MCF 10A (cell line): ENCODE measurements at places on chromosomes 13 and 19. TPM values are rescaled to one million over a fixed set of nuclear protein-coding genes. Genes with fewer than 3 reads are reported as not detected.
A peak's percentile ranks its signal among the peaks of the same experiment; 100 is the strongest.

Gene ZNF296
- total RNA-seq, result 2.0 and 2.7 TPM in 2 replicates

Gene VSTM2B
- not detected in 2 replicates for total RNA-seq

Gene CNN1
- not detected in 2 replicates for total RNA-seq

Gene ZNF780A
- 9.7 and 14.0 TPM in 2 replicates for total RNA-seq

DNA sequence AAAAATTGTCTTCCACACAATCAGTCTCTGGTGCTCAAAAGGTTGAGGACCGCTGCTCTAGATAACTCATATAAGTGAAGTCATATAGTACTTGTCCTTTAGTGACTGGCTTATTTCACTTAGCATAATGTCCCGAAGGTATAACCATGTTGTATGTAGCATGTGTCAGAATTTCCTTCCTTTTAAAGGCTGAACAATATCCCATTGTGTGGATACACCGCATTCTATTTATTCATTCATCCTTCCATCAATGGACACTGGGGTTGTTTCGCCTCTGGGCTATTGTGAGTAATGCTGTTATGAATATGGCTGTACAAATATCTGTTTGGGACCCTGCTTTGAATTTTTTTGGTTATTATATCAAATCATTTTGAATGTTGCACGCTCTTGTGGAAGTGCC lies 4.6 kb upstream of the LYPD5 start:
- H3K27me3 ChIP-seq, result peaks cover 9% of the 10 kb centered on the region
- H3K4me1 ChIP-seq, result peaks cover 6% of the 10 kb centered on the region
- H3K36me3 ChIP-seq, result peaks cover 4% of the 10 kb centered on the region
- no peak overlapping the region for H3K27ac ChIP-seq
- no peak overlapping the region for H3K4me3 ChIP-seq

DNA sequence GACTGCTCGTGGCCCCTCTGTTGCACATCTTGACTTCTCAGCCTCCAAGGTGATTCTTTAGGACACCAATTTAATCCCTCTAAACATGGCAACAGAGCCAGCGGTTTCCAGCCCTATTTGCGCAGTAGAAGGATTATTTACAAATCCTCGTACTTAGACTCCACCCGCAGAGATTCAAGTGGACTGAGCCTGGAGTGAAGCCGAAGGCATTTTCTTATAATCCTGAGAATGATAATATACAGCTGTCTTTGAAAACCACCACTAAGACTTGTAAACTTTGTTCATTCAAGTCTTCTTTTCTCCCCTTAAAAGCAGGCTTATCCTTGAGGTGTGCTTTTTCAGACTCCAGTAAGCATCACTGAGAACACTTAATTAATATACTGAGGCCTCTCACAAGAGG lies 4.8 kb upstream of the DPRX start:
- no peaks in the 10 kb centered on the region for H3K36me3 ChIP-seq
- H3K27ac ChIP-seq, result no peak overlapping the region
- no peak for DNase-seq
- H3K4me1 ChIP-seq, result no peaks in the 10 kb centered on the region
- no peak overlapping the region for H3K4me3 ChIP-seq

DNA sequence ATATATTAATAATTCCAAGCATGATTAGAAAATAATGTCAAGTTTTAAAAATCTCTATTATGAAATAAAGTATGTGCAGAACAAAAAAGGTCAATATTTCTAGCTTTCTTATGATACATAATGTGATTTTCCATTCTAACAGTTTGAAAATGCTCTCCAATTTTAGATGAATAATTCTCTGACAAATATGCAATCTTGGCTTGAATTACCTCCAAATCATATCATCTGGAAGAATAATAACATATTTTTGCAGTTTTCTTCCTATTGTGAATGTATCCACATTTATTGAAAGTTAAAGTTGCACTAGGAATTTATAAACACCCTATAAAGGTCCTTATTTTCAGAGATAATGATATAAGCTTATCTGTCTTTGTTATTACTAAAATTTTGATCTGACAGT lies 548.5 kb upstream of the SLC10A2 start:
- no peak overlapping the region for H3K27ac ChIP-seq
- H3K27me3 ChIP-seq, result no peaks in the 10 kb centered on the region
- no peak overlapping the region for H3K4me3 ChIP-seq
- no peak for DNase-seq
- H3K36me3 ChIP-seq, result no peaks in the 10 kb centered on the region
- H3K4me1 ChIP-seq, result no peaks in the 10 kb centered on the region

DNA sequence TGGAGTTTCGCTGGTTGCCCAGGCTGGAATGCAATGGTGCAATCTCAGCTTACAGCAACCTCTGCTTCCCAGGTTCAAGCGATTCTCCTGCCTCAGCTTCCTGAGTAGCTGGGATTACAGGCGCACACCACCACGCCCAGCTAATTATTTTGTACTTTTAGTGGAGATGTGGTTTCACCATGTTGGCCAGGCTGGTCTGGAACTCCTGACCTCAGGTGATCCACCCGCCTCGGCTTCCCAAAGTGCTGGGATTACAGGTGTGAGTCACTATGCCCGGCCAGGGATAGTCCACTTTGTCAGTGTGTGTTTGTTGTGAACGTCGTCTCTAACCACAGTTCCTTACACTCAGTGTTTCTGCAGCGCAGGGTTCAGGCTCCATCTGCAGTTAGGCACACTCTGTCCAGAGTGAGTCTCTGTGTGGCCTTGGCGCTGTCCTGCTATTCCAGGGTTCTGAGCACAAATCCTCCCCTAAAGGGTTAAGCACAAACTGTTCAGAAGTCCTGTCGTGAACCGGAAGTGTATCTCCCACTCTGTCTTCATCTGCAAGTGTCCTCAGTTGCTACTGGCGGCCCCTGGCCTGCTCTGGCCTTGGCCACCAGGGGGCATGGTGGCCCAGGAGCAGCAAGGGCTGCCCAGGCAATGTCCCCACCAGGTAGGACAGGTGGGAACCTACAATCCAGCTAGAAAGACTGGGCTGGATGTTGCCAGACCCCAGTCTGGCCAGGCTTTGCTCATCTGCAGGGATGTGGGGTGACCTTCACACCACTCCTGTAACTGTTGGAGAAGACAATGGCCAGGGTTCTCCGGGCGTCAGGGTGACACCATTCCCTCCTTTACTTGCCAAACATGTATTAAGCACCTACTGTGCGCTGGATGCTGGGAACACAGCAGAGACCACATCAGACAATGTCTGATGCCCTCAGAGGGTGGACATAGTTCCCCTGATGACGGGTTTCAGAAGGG lies 38.8 kb upstream of the GATAD2A start:
- no peaks in the 10 kb centered on the region for H3K27me3 ChIP-seq
- peaks cover 13% of the 10 kb centered on the region for H3K4me1 ChIP-seq
- peak; percentile 86 for DNase-seq
- H3K4me3 ChIP-seq, result no peak overlapping the region
- H3K36me3 ChIP-seq, result no peaks in the 10 kb centered on the region

DNA sequence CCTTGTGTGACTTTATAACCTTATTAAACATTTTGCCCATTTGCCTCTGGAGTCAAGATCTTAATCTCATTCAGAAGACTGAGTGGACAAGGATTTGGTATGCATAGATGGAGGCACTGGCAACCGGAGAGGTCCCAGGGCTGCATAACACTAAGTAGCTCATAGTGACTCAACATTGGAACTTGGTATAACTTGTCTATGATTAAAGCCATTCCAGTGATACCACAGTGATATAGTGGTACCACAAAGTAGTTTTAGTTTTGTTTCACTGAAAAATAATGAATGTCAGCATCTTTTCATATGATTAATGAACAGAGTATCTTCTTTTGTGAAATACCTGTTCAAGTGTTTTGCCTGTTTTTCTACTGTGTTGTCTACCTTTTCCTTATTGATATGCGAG lies 26.4 kb downstream of the CDK8 start:
- no peaks in the 10 kb centered on the region for H3K36me3 ChIP-seq
- H3K27me3 ChIP-seq, result no peaks in the 10 kb centered on the region
- peak overlapping the region; percentile 64 for H3K27ac ChIP-seq
- DNase-seq, result peak; percentile 16
- peaks cover 16% of the 10 kb centered on the region for H3K4me1 ChIP-seq

GRCh38 chr19:34382471-34382870 lies 17.5 kb downstream of the GPI start:
- H3K4me1 ChIP-seq, result no peaks in the 10 kb centered on the region
- H3K27me3 ChIP-seq, result no peaks in the 10 kb centered on the region
- no peak overlapping the region for H3K4me3 ChIP-seq
- no peak for DNase-seq

- H3K27ac ChIP-seq, result no peak overlapping the region
- H3K36me3 ChIP-seq, result peaks cover 87% of the 10 kb centered on the region
- H3K27me3 ChIP-seq, result no peaks in the 10 kb centered on the region
- no peaks in the 10 kb centered on the region for H3K4me1 ChIP-seq
Measured at GRCh38 chr19:10152100-10152499, 32.4 kb upstream of the EIF3G start.
